ENCODE measurements at places on chromosomes 6 and 20.

GRCh38 chr6:52671676-52672075 lies 763 bp downstream of the TMEM14A start:
- no peak for DNase-seq

DNA sequence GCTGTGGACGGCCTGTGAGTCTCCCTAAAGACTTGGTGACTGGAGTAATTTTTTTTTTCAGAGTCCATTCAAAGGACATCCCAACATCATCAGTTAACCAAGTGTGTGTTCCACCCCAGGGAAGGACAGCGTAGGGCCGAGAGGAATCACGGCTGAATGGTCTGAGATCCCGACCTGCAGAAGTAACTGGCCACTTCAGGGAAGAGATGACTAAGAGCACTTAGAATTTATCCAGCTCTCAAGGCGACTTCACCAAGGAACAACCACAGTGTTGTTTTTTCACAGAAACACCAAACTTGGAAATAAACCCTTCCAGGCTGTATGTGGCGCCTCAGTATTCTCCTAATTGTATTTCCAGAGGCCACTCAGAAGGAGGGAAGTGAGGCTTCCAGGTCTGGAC lies 231.6 kb downstream of the FNDC1 start:
- DNase-seq: no peak

- no peak for DNase-seq
Measured at GRCh38 chr6:27288136-27289044, 23.7 kb downstream of the POM121L2 start.

DNA sequence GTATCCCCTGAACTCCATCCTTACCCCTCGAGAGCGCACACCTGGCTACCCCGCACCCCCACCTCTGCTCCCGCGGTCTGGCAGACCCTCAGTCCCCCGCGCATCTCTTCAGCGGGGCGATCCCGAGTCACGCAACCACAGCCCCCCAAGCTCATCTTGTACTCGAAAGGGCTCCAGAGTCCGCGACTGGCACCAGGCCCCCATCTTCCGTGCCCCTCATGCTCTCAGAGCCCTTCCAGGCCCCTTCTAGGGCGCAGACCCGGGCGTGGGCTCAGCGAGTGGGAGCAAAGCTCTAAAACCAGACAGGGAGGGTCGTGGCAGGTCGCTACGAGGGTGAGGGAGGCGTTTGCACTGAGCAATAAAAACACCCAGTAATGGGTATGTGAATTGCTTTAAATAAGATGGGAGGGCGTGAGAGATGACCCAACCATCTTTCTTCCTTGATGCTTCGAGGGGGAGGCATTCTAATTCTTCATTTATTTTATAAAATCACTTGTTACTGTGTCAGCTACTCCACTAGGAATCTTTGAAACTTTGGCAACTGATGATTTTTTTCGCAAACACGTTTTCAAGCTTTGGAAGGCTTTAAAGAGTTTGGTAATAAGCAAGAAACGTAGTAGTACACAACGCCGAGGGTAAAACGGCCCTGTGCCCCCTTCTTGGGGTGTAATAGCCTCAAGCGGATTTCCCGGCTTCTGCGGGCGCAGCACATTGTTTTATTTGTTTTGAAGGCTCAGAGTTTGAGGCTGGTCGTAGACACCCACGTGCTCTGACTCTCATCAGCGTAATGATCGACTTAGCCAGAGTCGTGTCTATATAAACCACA lies 42.6 kb upstream of the SUPT3H start:
- no peak for DNase-seq

- no peak for DNase-seq
Measured at GRCh38 chr6:75261299-75261698, 17.7 kb upstream of the COX7A2 start.

- DNase-seq: no peak
Measured at GRCh38 chr6:138093632-138094031, 13.6 kb downstream of the PERP start.
